Mesothelial cell of epicardium (in vitro differentiated cells): ENCODE measurements at places on chromosomes 2 and 18. TPM values are rescaled to one million over a fixed set of nuclear protein-coding genes. Genes with fewer than 3 reads are reported as not detected.

GRCh38 chr2:26898480-26899078 is 50.6 kb downstream of the DPYSL5 start:
- no peak overlapping the region for H3K27ac ChIP-seq
- peaks cover 6% of the 10 kb centered on the region for H3K27me3 ChIP-seq
- H3K4me1 ChIP-seq = peaks cover 6% of the 10 kb centered on the region
- H3K36me3 ChIP-seq = no peaks in the 10 kb centered on the region
- no peak overlapping the region for H3K4me3 ChIP-seq

GRCh38 chr2:135870571-135870970 is 5.7 kb downstream of the MCM6 start:
- peaks cover 23% of the 10 kb centered on the region for H3K36me3 ChIP-seq
- H3K4me3 ChIP-seq = no peak overlapping the region
- H3K27me3 ChIP-seq = no peaks in the 10 kb centered on the region

DNA sequence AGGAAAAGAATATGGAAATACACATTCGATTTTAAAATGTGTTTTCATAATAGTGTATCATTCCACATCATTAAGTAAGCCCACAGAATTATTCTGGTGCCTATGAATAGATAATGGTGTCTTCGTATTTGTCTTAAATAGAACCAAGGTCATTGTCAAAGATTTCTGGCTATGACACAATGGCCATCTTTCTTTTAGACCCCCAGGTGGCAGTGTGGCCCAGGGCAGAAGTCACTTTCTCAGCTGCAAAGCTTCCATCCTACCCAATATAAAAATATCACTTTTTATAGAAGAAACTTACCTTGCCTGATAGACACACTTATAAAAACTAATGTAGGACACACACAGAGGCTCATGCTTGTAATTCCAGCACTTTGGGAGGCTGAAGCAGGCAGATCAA is 57.5 kb downstream of the ZRANB3 start:
- H3K27ac ChIP-seq = no peak overlapping the region
- no peaks in the 10 kb centered on the region for H3K27me3 ChIP-seq
- no peaks in the 10 kb centered on the region for H3K4me1 ChIP-seq
- H3K36me3 ChIP-seq = no peaks in the 10 kb centered on the region

DNA sequence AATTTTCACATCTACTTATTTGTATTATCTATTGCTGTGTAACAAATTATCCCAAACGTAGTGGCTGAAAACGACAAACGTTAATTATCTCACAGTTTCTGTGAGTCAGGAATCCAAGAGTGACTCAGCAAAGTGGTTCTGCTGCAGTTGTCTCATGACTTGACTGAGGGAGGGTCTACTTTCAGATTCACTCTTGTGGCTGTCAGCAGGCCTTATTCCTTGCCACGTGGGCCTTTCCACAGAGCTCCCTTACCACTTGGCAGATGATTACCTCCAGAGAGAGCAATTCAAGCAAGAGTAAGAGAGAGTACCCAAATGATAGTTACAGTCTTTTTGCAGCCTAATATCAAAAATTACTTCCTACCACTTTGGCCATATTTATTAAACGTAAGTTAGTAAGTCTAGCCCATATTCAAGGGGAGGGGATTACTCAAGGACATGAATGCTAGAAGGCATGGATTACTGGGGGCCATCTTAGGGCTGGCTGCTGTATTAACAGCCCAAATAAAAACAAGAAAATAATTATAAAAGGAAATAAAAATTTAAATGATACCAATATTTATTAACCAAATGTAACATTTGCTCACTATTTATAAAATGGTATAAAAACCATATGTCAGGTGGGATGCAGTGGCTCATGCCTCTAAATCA is 48.7 kb upstream of the NBEAL1 start:
- DNase-seq = no peak
- no peaks in the 10 kb centered on the region for H3K4me1 ChIP-seq
- no peaks in the 10 kb centered on the region for H3K27me3 ChIP-seq
- H3K27ac ChIP-seq = peak overlapping the region; percentile 66

DNA sequence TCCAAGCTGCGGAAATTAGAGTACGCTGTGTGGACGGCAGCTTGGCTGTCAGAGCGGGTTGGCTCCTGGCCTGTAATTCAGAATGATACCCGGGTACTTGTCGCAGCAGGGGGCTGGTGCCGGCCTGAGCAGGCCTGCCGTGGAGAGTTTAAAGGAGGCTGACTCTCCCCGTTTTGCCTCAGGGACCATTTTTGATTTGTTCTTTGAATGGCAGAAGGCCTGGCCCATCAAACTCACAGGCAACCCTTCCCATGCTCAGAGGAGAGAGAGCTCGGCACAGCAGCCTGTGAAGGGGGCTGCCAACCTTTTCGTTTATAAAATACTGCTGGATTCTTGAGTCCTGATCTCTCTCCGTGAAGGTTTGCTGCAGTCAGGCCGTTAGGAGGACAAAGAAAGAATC is 151.3 kb downstream of the KLHL29 start:
- H3K27ac ChIP-seq = no peak overlapping the region
- no peak for DNase-seq
- peaks cover 34% of the 10 kb centered on the region for H3K4me1 ChIP-seq
- H3K27me3 ChIP-seq = no peaks in the 10 kb centered on the region

GRCh38 chr2:69489793-69490192 is 52.6 kb upstream of the NFU1 start:
- H3K4me3 ChIP-seq = no peak overlapping the region
- H3K36me3 ChIP-seq = peaks cover 37% of the 10 kb centered on the region
- peak overlapping the region; percentile 31 for H3K27ac ChIP-seq
- H3K27me3 ChIP-seq = no peaks in the 10 kb centered on the region
- no peak for DNase-seq
- H3K4me1 ChIP-seq = no peaks in the 10 kb centered on the region

GRCh38 chr2:29260142-29260772 is 145.0 kb downstream of the CLIP4 start:
- H3K27ac ChIP-seq = no peak overlapping the region
- H3K4me1 ChIP-seq = peaks cover 9% of the 10 kb centered on the region
- no peak for DNase-seq
- H3K4me3 ChIP-seq = no peak overlapping the region

- no peak overlapping the region for H3K27ac ChIP-seq
- H3K27me3 ChIP-seq = peaks cover 39% of the 10 kb centered on the region
- no peak overlapping the region for H3K4me3 ChIP-seq
- no peak for DNase-seq
Measured at GRCh38 chr2:46384457-46384815, 87.2 kb downstream of the EPAS1 start.

Gene SLC30A3
- total RNA-seq = 2.3 to 3.4 TPM (median 3.1 TPM) in 3 replicates

Gene COL6A3
- total RNA-seq = 544 to 655 TPM (median 645 TPM) in 3 replicates

Gene IKZF2
- total RNA-seq = 44.8 to 47.5 TPM (median 44.9 TPM) in 3 replicates

Gene LRP1B
- 1.7 to 1.9 TPM (median 1.8 TPM) in 3 replicates for total RNA-seq

Gene CNGA3
- total RNA-seq = not detected in 3 replicates

Gene CPLX4
- not detected in 3 replicates for total RNA-seq
